ENCODE measurements at places on chromosomes 2 and 18. TPM values are rescaled to one million over a fixed set of nuclear protein-coding genes. Genes with fewer than 3 reads are reported as not detected.

The UNC80 gene
- 0.83 TPM for total RNA-seq

The TGFA gene
- total RNA-seq = 1.1 TPM

DNA sequence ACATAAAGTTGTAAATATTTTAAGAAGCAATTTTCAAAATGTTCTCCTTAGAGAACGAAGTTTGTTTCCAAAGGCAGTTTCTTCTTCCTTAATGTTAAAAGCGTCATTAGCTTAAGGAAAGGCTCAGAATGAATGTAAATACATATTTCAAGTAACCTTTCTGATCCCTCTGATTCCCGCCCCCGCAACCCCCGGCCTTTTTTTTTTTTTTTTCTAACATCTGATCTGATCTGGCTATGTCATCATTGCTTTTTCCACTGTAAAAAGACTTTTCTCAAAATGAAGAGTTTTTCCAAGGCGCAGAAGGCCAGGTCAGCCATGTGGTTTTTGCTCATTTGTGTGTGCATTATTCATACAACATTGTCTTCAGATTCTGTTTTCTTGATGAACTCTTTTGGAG, 57.1 kb upstream of the MEIS1 start:
- H3K4me3 ChIP-seq = no peak overlapping the region
- DNase-seq = no peak
- peaks cover 5% of the 10 kb centered on the region for H3K4me1 ChIP-seq
- H3K27me3 ChIP-seq = no peaks in the 10 kb centered on the region
- no peak overlapping the region for H3K27ac ChIP-seq

DNA sequence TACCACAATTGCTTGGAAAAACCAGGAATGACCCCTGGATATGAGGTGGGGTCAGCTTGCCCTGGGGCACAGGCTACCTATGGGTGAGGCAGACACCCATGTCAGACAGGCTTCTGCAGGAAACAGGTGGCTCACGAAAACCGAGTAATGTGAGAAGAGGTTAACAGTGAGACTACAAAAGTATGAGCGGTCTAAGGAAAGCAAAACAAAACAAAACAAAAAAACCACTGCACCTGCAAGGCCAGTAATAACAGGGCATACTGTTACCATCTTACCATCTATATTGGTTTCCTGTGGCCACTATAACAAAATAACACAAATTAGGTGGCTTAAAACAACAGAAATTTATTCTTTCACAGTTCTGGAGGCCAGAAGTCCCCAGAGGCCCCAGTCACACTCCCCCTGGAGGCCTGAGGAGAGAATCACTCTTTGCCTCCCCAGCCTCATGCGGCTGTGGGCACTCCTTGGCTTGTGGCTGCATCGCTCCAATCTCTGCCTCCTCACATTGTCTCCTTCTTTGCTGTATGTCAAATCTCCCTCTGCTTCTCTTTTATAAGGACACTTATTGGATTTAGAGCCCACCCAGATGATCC, 86.6 kb upstream of the EPC2 start:
- no peak overlapping the region for H3K27ac ChIP-seq
- H3K4me1 ChIP-seq = no peaks in the 10 kb centered on the region
- no peaks in the 10 kb centered on the region for H3K27me3 ChIP-seq
- no peak for DNase-seq
- H3K36me3 ChIP-seq = no peaks in the 10 kb centered on the region
- no peak overlapping the region for H3K4me3 ChIP-seq

DNA sequence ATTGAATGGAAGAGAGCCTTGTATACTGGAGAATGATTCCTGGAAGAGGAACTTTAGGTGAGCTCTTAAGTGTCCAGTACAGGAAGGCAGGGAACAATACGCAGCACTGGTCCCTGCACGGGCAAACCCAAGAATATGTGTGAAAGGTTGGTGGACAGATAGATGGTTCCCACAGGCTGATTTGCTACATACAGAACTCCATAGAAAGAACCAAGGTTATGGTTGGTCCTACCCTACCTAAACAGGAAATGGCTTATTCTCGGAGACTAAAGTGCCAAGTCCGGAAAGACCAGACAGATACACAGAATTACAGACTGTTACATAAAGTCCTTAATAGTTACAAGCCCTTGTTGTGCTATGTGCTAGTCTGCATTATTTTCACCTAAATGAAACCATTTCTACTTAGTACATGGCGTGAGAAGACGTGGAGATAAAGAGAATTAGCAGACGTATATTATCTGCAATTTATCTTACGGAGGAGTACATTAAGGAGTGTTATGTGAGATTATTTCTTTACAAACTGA, 1.2 kb downstream of the REV1 start:
- peak overlapping the region; percentile 93 for H3K4me3 ChIP-seq
- no peaks in the 10 kb centered on the region for H3K27me3 ChIP-seq
- H3K36me3 ChIP-seq = no peaks in the 10 kb centered on the region
- H3K4me1 ChIP-seq = peaks cover 15% of the 10 kb centered on the region
